ENCODE measurements at places on chromosomes 5 and 9.

DNA sequence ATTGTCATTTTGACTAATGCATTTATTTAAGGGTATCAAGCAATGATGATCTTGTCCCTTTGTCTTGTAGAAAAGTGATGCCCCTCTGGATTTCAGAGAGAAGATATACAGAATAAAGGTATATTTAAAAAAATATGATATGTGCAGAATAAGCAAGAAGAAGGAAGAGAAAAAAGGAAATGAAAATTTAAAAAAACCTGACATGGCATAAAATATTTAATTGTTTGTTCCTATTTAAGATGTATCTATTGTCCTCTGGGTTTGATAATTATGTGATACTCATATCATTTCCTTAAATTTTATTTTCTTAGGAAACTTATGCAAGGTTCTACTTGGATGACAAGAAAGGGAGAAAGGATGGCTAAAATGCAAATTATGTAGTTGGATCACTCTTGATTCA lies 983.7 kb upstream of the CDH6 start:
- DNase-seq = no peak

DNA sequence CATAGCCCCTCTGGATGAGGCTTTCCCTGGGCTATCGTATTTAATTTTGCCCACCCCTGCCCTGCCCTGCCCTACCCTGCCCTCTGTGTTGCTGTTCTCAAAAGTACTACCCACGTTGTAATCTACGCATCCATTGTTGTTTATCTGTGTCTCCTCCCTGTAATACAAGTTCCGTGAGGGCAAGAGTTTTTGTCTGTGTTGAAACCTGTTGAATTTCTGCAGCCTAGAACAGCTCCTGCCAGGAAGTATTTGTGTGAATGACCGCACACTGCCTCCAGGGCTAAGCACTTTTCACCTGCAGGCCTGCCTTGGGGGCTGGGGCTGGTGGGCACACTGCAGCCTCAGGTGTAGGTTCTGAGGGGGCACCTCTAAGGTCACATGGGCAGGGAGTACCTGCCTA lies 244.8 kb downstream of the HSPA4 start:
- no peak for DNase-seq

- DNase-seq = no peak
Measured at GRCh38 chr9:113302792-113303418, at the start of gene RNF183. Gene RNF183, minus strand, starts transcription at chr9:113303376. Its CDS starts 5,192 bp downstream, at chr9:113298184.

GRCh38 chr5:88830567-88830966 lies 52.4 kb downstream of the MEF2C start:
- DNase-seq = no peak

DNA sequence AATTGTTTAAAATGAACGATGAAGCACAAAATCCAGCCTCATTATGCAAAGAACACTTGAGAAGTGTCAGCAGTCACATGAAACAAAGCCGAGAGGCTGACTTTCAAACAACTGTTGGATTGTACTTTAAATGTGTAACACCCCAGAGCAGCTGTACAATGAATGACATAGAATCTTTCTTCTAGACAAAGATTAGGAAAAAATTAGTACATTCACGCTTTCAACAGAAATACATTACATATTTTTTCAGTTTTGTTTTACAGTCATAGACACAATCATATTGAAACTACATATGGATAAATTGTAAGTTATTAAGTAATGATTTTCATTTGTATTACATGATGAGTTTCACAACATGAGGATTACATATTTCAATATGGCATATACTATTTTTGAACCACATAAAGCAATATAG lies 10.6 kb upstream of the AGXT2 start:
- DNase-seq = no peak

DNA sequence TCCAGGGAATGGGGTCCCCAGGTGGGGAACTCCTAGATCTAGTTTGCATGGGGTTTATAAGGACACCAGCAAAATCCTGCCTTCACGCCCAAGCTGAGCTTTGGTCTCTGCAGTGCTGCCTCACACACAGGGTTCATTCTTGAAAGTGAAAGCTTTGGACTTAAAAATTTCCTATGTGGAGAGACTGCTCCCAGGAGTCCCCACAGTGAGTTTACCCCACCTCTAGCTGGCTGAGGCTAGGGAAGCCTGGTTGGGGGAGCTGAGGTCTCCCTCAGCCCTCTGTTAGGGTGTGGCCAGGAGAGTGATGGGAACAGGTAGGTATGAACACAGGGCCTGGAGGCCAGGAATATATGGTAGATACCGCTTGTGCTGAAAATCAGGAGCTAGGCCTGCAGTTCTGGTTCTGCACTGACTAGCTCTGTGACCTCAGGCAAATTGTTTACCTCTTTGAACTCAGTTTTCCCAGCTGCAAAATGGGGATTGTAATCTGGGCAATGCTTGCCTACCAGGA lies 41.5 kb upstream of the LARP1 start:
- no peak for DNase-seq

DNA sequence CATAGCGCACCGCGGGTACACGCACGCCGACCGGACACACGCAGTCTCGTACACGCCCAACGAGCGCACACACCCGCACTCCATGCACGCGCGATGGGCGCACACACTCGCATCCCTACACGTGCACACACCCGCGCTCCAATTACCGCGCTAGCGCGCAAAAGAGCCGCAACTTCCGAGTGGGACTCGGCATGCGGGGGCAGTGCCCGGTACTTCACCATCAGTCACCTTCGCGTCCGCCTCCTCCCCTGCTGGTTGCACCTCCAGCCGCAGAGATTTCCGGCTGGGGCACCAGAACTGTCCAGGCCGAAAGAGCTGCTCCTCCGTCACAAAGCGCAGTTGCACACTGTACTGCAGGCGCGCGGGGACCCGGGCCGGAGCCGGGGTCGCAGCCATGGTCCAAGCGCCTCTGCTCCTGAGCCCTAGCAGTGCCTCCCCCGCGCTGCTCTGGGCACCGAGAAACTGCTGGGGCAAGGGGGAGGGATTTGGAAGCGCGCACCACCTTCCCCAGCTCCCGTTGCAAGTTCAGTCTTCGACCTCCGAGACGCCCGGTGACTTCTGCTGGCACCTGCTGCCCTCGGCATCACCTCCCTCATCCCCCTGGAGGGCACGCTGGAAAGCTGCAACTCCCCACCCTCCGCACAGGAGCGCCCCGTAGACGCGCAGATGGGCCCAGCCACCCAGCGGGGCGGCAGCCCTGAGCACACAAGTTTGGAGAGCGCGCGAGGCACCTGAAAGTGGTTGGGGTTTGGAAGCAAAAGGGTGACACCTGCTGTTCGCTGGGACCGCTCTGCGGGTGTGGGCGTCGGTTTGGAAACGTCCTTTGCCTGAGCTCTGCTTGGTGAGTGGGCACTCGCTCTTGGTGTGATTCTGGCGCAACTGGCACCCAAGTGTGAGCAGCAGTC lies 337.4 kb upstream of the PUM3 start:
- DNase-seq = no peak

- no peak for DNase-seq
Measured at GRCh38 chr9:130905125-130905901, 8.7 kb upstream of the QRFP start.

GRCh38 chr9:136567651-136568287 lies 21.9 kb upstream of the NOTCH1 start:
- DNase-seq = no peak

DNA sequence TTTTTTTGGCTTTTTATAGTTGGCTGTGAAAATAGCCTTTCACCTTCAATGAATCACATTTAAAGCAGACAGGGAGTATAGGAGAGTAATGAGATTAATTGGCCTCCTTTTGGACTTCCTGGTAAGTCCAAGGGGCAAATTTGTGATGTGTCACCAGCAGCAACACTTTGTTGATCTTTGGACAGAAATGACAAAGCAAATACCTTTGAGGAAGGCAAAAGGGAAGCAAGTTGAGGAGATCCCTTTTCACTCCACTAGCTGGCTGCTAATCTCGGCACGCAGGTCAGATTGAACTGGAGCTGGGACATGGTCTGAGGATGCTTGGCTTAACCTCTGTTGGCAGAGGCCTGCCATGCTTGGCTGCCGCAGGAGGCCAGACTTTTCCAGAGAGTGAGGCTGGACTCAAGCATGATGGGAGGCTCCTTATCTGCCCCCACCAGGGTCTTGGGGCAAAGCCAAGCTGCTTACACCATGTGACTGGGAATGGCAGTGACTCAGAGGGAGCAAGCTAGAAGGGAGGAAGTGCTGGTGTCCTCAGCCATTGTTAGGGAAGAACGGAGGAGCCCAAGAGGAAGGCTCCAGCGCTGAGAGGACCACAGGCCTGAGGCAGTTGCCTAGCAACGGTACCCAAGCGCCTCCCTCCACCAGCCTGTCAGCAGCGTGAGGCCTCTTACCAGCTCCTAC lies 174.5 kb upstream of the MAP1B start:
- DNase-seq = no peak

- DNase-seq = no peak
Measured at GRCh38 chr5:172443441-172444109, 10.8 kb downstream of the SH3PXD2B start.

- DNase-seq = no peak
Measured at GRCh38 chr5:56853698-56854097, 38.3 kb downstream of the MAP3K1 start.
